ENCODE measurements at places on chromosomes 5 and 9.

DNA sequence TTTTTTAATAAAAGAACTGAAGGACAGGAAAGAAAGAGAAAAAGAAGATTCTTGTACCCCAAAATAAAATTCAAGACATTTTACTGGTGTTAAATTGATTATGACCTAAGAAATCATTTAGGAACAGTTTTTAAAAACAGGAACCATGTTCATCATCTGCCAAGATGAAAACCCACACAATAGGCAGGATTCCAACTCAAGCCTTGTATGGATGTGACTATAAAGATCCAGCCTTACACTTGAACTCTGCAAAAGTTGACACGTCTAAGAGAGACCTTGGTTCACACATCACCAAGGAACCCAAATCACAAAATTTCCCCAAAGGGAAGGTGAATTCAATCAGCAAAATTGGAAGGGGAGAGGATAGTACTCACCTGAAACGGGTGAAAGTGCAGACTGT, 82.6 kb downstream of the SMIM23 start:
- DNase-seq = no peak

GRCh38 chr9:19947996-19948395, 159.2 kb upstream of the SLC24A2 start:
- no peak for DNase-seq

DNA sequence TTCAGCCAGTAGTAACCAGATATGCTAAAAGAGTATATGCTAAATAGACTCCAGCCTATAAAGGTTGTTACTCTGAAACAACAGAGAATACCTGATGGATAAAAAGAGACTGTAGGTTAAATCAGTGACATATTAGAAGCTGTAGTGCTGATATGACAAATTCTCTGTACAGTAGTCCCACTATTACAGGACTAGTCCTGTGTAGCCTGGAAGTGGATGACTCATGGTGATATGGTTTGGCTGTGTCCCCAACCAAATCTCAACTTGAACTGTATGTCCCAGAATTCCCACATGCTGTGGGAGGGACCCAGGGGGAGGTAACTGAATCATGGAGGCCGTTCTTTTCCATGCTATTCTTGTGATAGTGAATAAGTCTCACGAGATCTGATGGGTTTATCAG, 276.2 kb upstream of the POU5F2 start:
- DNase-seq = no peak

GRCh38 chr5:88602584-88602983, 280.4 kb downstream of the MEF2C start:
- no peak for DNase-seq

GRCh38 chr9:68919661-68920060, 94.3 kb downstream of the PRKACG start:
- DNase-seq = no peak

- no peak for DNase-seq
Measured at GRCh38 chr5:159752622-159753275, 163.5 kb upstream of the ADRA1B start.

- no peak for DNase-seq
Measured at GRCh38 chr5:657570-657969, 35.6 kb downstream of the TPPP start.

DNA sequence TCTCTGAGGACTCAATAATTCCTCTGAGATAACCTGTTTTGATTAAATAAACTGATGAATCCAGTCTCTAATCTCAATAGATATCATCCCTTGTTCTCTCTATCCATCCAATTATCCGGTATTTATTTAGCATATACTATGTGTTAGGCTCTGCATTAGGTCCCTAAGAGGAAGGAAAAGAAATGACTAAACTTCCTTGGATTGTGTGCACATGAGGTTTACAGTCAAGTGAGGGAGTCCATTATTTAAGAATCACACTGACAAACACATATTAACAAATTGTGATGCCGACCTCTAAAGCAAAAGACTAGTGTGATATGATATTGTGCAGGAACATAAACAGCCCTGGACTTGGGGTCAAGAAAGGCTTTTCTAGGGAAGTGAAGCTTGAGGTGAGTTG, 140.8 kb downstream of the HMHB1 start:
- no peak for DNase-seq

GRCh38 chr5:173858670-173859407, 29.3 kb upstream of the CPEB4 start:
- no peak for DNase-seq

DNA sequence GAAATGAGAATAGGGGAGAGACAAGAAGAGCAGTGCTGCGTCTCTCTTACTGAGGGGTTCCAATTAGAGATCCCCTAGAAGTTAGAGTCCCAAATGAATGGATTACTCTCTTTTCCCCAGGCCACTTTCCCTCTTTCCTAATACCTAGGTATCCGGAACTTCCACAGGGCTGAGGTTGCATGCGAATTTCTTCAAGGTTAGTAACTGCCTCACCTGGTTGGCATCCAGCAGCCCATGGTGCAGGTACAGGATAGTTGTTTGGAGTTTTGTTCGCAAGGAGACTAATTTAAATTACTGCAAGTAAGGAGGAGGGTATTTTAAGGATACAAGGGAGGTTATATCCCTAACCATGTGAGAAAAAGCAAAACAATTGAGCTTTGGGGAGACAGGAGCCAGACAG, 52.4 kb upstream of the JAK2 start:
- DNase-seq = no peak

DNA sequence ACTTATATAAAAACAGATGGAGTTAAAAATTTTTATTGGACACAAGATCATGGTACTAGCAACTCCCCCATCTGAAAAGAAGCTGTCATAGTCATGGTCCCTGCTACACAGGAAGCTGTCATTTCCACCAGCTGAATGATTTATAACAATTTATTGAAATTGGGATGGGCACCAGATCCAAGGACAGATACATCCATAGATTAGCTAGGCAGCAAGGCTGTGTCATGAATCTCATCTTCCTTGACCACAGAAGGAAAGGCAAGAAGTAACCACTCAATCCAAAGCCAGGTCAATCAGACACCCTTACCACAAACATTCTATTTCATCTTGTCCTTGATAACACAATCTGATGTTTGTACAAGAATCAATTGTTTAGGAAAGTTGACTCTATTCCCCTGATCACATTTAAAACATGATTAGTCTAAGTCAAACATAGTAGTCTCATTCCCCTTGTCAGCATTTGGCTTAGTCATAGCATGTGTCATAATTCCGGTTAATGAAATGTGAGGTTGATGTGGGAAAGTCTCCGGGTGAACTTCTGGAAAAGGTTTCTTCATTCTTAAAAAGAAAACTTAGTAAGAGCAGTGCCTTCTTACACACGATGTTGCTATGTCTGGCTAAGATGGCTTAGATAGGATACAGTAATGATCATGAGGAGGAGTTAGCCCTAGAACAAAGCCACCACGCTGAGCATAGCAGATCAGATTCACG, 462.6 kb upstream of the PAPPA start:
- no peak for DNase-seq

DNA sequence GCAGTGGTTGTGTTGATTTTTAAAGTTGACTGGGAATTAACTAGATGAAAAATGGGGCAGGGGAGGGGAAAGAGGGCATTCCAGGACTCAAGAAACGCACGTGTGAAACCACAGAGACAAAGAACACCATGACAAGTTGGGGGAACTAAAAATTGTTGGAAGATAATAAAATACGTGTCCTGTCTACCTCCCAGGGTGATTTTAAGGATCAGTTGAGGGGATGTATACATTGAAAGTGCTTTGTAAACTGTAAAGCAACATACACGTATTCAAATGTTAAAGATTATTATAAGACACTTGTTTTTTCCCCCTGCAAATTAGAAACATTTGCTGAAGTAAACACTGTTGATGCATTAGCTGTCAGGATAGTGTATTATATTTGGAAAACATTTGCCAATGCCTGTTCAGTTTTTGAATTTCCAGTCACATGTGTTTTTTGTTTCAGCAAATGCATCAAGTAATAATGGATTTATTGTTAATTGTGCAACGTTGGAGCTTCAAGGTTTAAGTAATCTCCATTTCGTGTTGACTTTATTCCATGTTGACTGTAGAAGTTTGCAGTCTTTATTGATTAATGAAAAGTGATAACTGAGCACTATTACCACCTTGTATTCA, 412.7 kb downstream of the ACTL7B start:
- DNase-seq = no peak

DNA sequence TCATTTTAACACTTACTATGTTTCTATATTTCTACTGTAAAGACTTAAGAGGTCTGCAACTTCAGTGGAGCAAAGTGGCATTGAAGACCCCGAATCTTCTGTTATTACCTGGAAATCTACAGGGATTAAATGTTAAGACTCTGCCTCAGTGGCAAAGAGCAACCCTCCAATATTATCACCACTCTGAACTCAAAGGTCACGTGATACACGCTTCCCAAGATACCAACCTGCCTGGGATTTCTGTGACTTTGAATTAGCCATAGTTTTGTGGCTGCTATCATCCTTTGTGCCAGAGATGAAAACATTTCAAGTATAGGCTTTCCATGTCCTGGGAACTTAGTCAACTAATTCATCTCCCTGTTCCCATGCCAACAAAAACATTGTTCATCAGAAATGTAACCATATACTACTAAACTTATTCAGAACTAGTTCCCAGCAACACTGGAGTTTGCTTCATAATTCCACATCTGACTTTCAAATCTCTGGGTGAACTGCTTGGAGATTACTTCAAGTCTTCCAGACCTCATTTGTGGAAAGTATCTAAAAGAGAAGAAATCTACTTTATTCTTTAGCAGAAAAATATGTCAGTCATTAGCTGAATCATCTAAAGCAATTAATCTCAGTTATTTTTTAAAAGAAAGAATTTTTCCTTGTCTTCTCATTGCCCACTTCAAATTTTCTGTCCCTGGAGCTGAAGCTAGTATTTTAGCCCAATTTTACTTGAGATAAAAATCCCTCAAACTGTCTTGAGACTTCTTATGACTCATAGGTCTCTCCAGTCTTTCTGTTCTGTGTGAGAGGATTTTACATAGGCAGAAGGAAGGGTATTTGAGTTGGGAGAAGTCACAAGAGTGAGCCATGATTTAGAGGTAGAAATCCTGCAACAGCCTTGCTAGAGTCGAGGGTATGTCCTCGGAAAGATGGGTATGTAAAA, 83.0 kb downstream of the ZNF462 start:
- DNase-seq = no peak

GRCh38 chr5:7364226-7364875, 31.6 kb upstream of the ADCY2 start:
- DNase-seq = no peak

GRCh38 chr9:20496328-20496727, 126.0 kb downstream of the MLLT3 start:
- DNase-seq = no peak

DNA sequence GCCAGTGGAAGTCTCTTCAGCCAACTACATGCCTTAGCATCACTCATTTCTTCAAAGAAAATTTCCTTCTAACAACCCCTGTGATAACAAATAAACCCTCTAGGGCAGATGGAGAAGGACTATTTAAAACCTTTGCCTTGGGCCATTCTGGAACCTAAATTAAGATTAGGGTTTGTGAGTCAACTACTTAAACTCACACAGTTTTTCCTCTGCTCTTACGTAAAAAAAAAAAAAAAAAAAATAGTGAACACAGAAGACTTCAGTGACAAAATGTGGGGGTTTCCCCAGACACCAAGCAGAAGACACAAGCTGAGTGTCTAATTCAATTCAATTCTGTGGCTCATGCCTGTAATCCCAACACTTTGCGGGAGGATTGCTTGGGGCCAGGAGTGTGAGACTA, 65.8 kb upstream of the ERCC6L2 start:
- DNase-seq = no peak

GRCh38 chr9:108863891-108864290, 1.8 kb downstream of the ACTL7A start:
- no peak for DNase-seq

- DNase-seq = no peak
Measured at GRCh38 chr9:33151007-33151557, 16.1 kb downstream of the B4GALT1 start.

DNA sequence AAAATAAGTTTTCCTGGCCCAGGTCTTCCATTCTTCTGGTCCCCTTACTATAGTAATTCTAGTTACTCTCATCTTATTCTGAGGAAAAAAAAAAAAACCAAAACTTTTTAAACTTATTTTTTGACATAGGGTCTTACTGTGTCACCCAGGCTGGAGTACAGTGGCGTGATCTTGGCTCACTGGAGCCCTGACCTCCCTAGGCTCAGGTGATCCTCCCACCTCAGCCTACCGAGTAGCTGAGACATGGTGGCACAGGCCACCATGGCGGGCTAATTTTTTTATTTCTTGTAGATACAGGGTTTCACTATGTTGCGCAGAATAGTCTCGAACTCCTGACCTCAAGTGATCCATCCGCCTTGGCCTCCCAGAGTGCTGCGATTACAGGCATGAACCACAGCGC, 38.4 kb downstream of the SNAPC3 start:
- no peak for DNase-seq

GRCh38 chr5:126178521-126178920, 244.7 kb upstream of the GRAMD2B start:
- DNase-seq = no peak

GRCh38 chr5:3129252-3129651, 377.8 kb upstream of the IRX2 start:
- no peak for DNase-seq

DNA sequence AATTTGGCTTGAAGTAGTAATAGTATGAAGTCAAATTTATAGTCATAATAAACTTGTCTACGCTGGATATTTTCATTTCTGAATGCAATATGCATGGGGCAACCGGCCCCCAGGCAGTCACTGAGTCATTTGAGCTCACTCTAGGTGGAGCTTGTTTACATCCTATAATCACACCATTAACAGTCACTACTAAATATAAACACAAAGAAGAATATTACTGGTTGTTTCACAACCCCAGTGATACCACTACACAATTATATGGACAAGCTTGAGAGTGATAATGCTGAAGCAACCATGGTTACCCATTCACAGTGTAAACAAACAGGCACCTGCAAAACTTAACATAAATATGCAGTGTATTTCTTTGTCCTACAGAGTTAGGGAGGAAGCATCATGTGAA, 68.7 kb downstream of the MARCHF3 start:
- DNase-seq = no peak
